Activated T-helper 9 cell treated with anti-CD3 and anti-CD28 coated beads, Interleukin-2, amount 50 U/mL, for 16 hours (primary cell): ENCODE measurements at places on chromosomes 3 and 15.

- DNase-seq: no peak
Observed at GRCh38 chr3:146308682-146309081, 57.8 kb upstream of the PLSCR4 start.

GRCh38 chr3:134681522-134681900 lies 30.7 kb upstream of the KY start:
- no peak for DNase-seq

- no peak for DNase-seq
Observed at GRCh38 chr3:97579365-97579764, 185.2 kb upstream of the ARL6 start.

DNA sequence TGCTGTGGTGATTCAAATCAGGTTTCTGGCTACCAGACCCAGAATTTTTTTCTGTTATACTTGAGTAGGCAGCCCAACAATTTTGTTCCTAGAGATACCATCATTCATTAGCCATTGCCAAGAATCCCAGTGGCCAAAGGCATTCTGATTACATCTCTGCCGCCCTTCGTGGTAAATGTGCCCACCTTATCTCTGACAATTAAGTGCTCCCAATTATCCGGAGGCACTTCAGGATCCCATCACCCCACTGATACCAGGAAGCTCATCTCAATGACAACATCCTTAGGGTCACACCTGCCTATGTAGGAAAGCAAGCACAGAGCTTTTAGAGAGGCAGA lies 43.2 kb upstream of the RPL35A start:
- no peak for DNase-seq

DNA sequence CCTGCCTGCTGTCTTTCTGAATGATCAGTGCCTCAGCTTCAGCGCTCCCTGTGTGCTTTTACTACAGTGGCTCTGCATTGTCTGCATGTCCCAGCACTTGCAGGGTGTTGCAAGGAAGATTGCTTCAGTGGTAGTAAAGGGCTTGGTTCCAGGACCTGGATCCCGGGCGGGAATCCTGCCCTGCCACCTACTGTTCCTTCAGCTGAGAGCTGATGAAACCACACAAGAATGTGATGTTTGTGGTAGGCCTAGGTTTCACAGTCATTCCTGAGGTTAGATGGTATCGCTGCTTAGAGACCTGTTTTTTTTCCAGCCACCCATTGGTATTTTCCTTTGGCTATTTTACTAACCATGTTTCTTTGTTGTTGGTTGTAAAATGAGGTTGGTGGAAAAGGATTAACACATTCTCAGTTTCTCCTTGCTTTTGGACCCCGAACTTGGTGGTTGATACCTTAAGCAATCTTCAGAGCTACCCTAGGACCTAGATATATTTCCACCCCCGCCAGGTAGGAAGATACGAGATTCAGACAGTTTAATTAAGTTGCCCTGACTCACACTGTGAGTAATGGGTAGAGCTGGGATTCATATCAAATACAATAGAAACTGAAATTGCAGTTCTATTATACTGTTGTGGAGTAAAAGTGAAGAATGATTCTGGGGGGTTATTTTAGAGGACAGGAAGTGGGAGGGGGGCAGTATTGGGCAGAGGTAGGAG lies 11.4 kb downstream of the GPR87 start:
- DNase-seq: no peak

DNA sequence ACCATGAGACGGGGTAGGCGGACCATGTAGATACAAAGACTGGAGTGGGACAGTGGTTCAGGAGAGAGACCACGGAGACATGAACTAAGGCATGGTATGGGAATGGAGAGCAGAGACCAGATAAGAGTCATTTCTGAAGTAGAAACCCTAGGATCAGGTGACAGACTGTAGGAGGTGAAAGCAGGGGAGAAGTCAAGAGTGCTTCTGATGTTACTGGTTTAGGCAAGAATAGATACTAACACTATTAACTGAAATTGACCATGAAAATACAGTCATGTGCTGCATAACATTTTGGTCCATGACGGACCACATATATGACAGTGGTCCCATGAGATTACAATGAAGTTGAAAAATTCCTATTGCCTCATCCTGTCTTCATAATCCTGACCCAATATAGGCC lies 41.7 kb downstream of the RASGRP1 start:
- DNase-seq: no peak

- DNase-seq: no peak
Observed at GRCh38 chr15:60835974-60836373, 357.0 kb upstream of the ICE2 start.

DNA sequence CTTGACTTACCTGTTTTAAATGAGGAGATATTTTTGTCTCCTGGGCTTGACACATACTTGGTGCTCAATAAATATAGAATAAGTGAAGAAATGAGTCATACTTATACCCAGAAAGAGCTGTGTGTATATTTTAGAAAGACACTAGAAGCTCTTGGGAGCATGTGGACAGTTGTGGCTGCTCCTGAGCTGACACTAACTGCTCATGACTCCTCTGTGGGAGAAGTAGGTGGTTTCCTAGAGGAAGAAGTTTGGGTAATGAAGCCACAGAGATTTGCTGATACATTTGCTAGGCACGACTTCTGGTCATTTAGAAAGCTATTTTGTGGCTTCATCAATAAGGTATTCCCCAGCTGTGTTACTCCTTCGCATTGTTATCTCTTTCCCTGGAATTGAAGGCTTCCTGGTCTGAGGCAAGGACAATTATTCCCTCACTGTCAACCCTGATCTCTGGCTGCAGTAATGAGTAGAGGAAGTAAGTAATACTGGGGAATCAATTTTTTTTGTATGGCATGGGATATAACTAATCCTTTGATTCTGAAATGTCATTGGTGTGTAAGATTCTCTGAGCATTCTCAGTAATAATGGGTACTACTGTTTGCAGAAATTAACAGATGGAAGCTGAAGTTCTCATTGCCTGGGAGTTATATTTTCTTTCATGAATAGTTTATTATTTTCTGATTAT lies 79.6 kb upstream of the DCBLD2 start:
- DNase-seq: no peak

DNA sequence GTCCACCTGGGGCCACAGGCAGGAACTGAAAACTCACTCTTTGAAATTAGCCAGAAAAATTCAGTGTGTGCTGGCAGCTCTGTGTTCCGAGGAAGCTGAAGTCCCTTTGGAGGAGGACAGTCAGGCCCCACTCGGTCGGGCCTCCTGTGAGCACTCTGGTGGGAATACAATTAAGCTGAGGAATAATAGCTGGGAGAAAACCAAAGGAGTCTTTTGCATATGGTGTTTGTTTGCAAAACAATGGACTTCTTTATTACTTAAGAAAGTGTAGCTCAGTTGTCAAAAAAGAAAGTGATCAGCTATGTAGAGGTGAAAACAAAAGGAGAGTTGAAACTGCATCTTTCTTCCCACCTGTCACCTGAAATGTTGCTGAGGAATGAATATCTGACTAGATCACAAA lies 202.5 kb downstream of the MEIS2 start:
- DNase-seq: no peak

- no peak for DNase-seq
Observed at GRCh38 chr15:101563176-101563796, 73.8 kb upstream of the PCSK6 start.

- DNase-seq: no peak
Observed at GRCh38 chr3:9935966-9936510, 2.4 kb downstream of the CRELD1 start.

DNA sequence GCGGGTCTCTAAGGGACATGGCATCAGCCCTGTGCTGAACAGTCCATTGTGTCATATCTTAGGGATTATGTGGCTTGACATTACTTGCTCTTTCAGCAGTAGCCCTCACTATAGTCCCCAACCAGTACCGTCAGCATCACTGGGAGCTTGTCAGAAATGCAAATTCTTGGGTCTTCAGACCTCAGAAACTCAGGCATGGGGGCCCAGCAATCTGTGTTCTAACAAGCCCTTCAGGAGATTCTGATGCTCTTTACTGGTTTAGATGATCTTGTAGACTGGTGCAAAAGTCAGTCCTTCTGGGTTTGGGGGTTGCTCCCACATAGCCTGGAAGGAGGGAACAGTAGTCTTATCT lies 39.0 kb upstream of the TRAK1 start:
- DNase-seq: no peak

DNA sequence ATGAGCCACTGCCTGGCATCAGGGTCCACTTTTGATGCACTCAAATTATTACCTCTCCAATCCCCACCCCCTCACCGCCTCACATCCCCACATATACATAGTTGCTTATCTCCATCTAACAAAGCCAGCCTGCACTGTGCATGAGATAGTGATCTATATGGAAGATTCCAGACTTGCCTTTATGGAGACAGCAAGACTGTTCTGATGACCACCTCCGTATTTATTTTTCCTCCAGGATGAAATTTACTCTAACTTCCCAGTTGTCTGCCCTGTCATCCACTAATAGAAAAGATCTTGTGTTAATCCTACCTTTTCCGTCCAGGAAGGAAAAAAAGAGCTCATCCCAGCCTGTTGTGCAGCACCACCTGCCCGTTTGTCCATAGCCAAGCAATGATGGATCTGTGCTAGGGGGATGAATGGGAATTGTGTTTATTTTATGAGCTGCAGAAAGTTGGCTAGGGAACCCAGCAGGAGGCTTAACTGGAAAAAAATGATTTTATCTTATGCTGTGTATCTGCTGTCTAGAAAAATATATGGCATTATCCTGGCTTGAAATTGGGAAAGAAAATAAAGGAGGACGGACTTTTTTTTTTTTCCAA lies 114.5 kb downstream of the CD47 start:
- DNase-seq: no peak

GRCh38 chr3:31505371-31506048 lies 27.2 kb upstream of the STT3B start:
- DNase-seq: no peak

DNA sequence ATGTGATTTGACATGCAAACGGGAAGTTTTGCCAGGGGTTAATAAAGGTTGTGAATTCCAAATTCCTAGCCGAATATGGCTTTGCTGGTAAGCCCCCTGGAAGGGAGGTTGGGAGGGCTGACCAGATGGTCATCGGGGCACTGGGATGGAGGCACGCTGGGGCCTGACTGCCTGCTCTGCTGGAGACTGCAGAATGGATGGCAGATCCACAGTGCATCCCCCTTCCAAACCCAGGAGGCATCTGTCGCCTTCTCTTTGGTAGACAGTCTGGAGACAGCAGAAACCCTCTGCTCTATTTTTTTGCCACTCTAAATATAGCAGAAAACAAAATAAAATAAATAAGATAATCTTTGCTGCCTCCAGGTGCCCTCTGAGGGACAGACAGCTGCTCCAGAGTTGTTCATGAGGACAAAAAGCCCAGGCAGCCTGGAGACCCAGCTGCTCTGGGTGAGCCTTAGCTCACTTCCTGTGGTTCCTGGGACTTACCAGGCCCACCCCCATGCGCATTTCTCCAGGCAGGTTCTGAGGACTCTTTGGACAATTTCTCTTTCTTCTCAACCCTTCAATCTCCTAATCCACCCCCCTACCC lies 6.1 kb upstream of the SPTBN5 start:
- DNase-seq: no peak

- DNase-seq: no peak
Observed at GRCh38 chr15:38547255-38547997, 17.2 kb downstream of the RASGRP1 start.

DNA sequence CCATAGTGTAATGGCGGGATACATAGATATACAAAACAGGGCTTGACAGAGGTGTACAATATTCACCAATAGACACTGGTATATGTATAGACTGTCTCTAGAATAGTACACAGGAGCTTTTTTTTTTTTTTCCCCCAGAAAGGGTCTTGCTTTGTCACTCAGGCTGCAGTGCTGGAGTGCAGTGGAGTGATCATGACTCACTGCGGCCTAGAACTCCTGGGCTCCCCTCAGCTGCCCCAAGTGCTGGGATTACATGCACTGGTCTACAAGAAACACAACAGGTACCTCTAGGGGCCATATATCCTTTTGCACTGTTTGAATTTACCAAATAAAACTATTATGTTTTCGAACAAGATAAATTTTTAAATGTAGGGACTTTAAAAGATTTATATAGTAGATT lies 12.3 kb downstream of the RHOA start:
- DNase-seq: no peak

GRCh38 chr3:177126015-177126773 lies 71.1 kb downstream of the TBL1XR1 start:
- no peak for DNase-seq

- DNase-seq: peak; percentile 19
Observed at GRCh38 chr3:160225176-160226025, at the start of gene C3orf80. TSS of gene C3orf80 (plus strand) at chr3:160225422. CDS start at chr3:160225636, 214 bp downstream.

DNA sequence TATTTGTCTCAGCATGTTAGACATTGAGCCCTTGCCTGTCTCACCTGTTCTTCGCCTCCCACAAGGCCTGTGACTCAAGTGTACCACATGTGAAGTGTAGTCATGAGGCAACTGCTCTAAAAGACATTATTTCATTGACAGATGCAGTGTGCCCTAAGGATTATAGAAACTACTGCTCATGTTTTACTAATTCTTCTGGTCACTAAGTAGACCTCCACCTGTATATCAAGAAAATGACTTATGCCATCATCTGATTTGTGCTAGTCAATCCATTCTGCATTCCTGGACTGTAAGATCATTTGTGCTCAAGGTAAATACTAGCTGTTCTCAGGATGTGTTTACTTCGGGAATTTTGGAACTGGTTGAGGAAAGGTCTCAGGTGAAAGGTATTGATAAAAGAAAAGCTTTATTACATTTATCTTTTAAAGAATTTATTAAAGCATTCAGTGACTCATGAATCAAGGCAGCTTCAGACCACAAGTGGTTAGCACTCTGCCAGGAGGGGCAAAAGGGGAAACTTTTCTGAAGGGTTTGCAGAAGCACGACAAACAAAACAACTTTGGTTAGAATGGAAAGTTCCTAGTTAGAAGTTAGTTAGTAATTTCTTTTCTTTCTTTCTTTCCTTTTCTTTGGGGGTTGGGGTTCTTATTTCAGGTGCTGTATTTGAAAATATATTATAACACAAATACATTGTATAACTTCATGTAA lies 465.3 kb upstream of the CBLB start:
- peak; percentile 48 for DNase-seq

DNA sequence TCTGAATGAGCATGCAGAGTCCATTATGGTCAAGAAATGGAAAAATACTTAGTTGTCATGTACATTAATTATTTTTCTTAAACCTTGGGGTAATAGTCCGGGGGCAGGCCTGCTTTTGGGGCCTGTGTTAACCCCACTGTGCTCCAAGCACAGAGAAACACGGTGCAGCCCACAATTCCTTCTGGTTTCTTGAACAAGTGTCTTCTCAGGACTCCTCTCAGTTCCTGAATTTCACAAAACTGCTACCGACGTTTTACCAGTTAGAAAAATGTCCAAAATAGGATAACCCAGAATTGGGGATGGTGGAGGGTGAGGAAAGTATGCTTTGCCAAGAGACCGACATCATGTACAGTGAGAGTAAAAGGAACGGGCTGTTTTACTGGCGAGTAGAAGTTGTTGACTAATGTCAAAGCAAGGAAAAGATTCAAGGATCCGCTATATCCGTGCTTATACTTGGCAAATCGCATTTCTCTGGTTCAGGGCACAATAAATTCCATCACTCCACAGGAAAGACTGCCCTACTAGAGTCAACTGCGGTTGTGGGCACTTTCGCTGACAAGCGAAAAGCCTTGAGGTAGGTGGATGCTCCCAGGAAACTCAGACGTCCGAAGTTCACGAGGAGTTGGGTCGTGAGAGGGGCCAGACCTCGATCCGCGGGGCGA lies 495 bp upstream of the NXPE3 start:
- no peak for DNase-seq
